ENCODE measurements at places on chromosomes 3 and 15. TPM values are rescaled to one million over a fixed set of nuclear protein-coding genes. Genes with fewer than 3 reads are reported as not detected.

DNA sequence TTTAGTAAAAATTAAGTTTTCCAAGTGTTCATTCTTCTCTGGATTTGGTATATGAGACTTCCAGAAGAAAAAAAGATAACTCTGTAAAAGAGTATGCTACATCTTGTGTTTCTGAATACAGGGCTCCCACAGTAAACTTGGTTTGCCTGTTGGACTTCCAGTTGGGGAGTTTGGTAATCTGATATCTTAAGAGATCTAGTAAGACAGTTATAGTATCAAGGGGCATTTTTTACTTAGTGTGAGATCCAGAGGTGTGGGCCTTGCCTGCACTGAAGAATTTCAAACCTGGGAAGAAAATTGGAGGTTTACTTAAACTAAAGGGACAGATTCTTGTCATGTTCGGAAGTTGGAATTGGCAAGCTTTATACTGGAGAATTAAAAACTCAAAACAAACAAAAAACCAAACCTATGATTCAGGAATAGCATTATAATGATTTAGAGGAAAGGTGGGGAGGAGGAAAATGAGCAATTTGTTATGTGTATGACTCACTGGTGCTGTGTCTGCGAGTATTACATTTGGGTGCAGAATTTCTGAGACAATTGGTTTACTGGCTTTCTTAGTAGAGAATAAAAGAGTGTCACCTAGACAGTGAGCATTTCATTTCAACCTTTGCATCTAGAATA, 58.9 kb upstream of the ULK4 start:
- no peaks in the 10 kb centered on the region for H3K27me3 ChIP-seq
- peaks cover 44% of the 10 kb centered on the region for H3K4me1 ChIP-seq
- H3K27ac ChIP-seq, result no peak overlapping the region

The FETUB gene
- total RNA-seq, result not detected

- H3K4me1 ChIP-seq, result no peaks in the 10 kb centered on the region
- H3K4me3 ChIP-seq, result no peak overlapping the region
- no peaks in the 10 kb centered on the region for H3K36me3 ChIP-seq
- DNase-seq, result no peak
- no peak overlapping the region for H3K27ac ChIP-seq
These were observed 179.8 kb downstream of the SNRPN start for GRCh38 chr15:25134546-25134945.

- H3K27me3 ChIP-seq, result no peaks in the 10 kb centered on the region
- DNase-seq, result no peak
- H3K27ac ChIP-seq, result no peak overlapping the region
- no peaks in the 10 kb centered on the region for H3K36me3 ChIP-seq
- no peak overlapping the region for H3K4me3 ChIP-seq
These were observed 18.8 kb downstream of the HEMK1 start for GRCh38 chr3:50587806-50588758.

DNA sequence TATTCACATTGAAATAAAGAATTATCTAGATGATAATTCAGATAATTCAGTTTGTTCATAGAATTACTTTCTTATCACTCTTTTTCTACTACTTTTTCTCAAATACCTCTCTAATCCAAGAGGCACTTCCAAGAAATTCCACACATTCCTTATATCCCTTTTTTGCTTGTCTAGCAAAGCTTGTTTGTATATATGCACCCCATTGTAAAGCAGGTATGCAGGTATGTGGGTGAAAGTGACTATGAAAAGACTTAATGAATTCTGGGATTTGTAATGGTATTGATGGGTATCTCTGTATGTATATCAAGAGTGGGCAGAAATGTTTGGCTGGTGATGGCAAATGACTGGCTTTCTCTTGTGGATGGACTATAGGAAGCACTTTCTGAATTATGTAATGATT, 94.1 kb upstream of the FGF7 start:
- H3K27ac ChIP-seq, result no peak overlapping the region
- no peak for DNase-seq
- no peak overlapping the region for H3K4me3 ChIP-seq
- no peaks in the 10 kb centered on the region for H3K4me1 ChIP-seq
- H3K27me3 ChIP-seq, result no peaks in the 10 kb centered on the region

DNA sequence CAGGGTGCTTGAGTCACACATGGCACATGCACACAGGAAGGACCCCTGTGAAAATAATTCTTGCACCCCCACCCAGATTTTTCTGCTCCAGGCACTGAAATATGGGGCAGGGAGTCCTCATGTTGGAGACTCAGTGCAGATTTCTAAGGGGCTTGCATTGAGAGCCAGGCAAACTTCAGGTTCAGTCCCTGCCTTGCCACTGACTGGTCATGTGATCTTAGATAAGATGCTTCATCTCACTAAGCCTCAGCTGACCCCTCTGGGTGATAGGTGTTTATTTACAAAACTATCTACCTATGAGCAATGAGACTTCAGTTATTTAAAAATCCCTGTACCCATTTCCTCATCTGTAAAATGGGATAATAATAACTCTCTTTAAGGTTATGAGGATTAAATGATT, 30.1 kb upstream of the C3orf80 start:
- no peak for DNase-seq
- H3K36me3 ChIP-seq, result no peaks in the 10 kb centered on the region
- H3K4me3 ChIP-seq, result no peak overlapping the region
- H3K27ac ChIP-seq, result no peak overlapping the region
- no peaks in the 10 kb centered on the region for H3K4me1 ChIP-seq

DNA sequence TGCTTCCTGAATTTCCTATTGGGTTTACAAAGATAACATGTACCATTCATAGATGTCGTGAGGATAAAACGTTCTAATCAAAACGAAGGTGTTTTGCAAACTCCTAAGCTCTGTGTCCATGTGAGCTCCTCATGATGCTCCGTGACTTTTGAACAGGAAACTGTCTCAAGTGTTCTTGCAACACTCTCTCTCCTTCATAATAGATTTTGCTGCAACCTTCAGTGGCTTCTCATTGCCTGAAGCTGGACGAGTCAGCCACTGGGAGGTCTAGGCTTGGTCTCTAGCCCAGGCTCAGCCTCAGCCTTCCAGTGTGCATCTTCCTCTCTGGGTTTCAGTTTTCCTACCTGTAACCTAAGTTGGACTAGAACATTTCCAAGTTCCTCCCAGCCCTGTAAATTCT, 18.7 kb upstream of the BCL2A1 start:
- H3K27me3 ChIP-seq, result peaks cover 5% of the 10 kb centered on the region
- H3K27ac ChIP-seq, result no peak overlapping the region
- DNase-seq, result no peak
- H3K4me1 ChIP-seq, result no peaks in the 10 kb centered on the region
- H3K36me3 ChIP-seq, result no peaks in the 10 kb centered on the region

- peaks cover 28% of the 10 kb centered on the region for H3K4me1 ChIP-seq
- no peaks in the 10 kb centered on the region for H3K27me3 ChIP-seq
- DNase-seq, result no peak
- peak overlapping the region; percentile 59 for H3K27ac ChIP-seq
- H3K4me3 ChIP-seq, result no peak overlapping the region
These were observed 1216.2 kb downstream of the ROBO2 start for GRCh38 chr3:78256123-78256522.

GRCh38 chr3:24598695-24599470, 104.2 kb upstream of the THRB start:
- H3K4me1 ChIP-seq, result no peaks in the 10 kb centered on the region
- no peaks in the 10 kb centered on the region for H3K36me3 ChIP-seq
- no peaks in the 10 kb centered on the region for H3K27me3 ChIP-seq
- DNase-seq, result no peak

The SLC22A14 gene
- total RNA-seq, result 0.26 TPM

The ZNF660 gene
- total RNA-seq, result 5.8 TPM

The CHRFAM7A gene
- not detected for total RNA-seq

The RASGRP1 gene
- not detected for total RNA-seq

DNA sequence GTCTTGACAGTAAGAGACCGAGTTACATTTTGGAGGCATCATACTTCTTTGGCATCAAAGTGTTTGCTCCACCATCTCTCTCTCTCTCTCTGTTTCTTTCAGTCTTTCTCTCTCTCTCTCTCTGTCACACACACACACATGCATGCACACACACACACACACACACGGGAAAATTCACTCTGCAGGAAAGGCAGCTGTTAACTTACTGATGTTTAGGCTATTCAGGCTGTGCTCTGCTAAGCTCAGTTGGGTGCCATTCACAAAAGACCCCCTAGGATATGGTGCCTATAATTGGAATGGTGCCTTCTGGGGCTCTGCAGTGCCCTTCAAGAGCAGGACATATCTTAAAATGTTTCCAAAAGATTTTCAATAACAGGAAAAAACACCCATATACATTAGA, 78.2 kb downstream of the KCNH8 start:
- H3K36me3 ChIP-seq, result no peaks in the 10 kb centered on the region
- H3K4me3 ChIP-seq, result no peak overlapping the region
- H3K27ac ChIP-seq, result no peak overlapping the region
- H3K27me3 ChIP-seq, result no peaks in the 10 kb centered on the region
- H3K4me1 ChIP-seq, result no peaks in the 10 kb centered on the region

Measured in A673 (cell line).